ENCODE measurements at places on chromosomes 3 and 15.

DNA sequence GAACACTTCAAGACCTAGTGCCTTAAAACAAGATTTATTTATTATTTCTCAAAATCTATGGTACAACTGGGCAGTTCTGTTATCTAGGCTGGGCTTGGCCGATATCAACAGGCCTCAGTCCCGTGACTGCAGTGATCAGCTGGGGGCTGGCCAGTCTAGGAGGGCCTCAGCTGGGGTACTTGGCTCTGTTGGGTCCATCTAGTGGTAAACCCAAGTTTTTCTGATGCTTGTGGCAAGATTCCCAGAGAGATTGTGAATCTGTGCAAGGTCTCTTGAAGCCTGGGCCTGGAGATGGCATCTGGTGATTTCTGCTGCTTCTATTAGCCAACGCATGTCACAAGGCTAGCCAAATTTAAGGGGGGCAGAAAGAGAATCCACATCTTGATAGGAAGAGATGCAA, 482.4 kb upstream of the SGO1 start:
- no peak for DNase-seq

DNA sequence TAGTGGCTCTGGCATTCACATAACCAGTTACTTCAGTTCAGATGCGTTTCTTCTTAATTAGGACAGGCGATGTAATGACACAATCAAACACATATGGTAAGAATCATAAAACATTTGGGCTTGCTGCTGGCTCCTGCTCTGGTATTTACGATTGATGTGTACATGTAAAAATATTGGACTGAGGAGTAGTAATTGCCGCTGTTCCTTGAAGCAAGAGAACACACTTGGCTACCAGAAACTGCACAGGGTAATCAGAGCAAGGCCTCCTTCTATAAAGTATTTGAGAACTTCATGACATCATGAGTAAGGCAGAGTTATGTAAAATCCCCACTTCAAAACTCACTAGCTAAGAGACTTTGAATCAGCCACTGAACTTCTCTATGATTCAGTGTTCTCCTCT, 158.1 kb downstream of the SSR3 start:
- no peak for DNase-seq

- DNase-seq, result no peak
Observed at GRCh38 chr3:112020674-112021085, 13.9 kb upstream of the TMPRSS7 start.

DNA sequence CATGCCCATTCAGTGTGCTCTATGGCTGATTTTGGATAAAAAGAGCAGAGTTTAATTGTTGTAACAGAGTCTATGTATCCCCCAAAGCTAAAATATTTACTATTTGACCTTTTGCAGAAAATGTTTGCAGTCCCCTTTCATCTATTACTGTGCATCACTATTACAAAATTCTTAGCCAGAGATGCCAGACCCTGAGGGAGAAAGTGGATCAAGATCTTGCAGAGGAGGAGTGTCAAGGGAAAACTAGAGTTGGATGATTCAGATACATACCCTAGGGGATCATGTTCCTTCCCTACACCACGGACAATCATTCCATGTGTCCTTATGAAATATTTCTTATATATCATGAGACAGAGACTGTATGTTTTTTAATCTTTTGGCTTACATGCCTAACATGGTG, 68.6 kb upstream of the TPRG1 start:
- DNase-seq, result no peak

DNA sequence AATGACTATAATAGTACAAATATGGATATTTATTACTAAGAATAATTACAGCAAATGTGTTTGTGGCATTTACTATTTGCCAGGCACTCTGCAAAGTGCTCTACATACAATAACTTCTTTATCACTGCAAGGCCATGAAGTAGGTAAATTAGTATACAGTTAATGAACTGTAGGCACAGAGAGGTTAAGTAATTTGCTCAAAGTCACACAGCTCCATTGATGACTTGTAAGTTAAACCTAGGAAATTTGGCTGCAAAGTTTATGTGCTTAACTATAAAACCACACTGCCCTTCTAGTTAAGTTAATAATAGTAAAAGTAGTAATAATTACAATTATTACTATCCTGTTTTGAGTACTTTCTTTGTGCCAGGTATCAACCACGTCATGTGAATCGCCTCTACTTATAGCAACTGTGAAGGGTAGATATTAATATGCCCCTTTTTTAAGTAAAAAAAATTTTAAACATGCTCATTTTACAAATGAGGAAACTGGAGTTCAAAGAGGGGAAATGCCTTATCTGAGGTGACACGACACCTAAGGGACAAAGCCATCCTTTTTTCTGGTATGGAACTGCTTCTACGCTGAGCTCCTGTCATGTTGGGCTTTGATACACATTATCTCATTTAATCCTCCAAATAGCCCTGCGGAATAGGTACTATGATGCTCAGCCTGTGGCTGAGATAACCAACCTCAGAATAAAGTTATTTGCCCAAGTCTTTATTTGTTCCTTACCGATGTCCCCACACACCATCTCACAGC, 8.5 kb downstream of the BHLHE40 start:
- no peak for DNase-seq

- DNase-seq, result no peak
Observed at GRCh38 chr15:57873564-57874209, 167.2 kb downstream of the POLR2M start.

- DNase-seq, result no peak
Observed at GRCh38 chr3:42349765-42350594, 60.4 kb downstream of the LYZL4 start.

GRCh38 chr3:13391308-13391707, 28.8 kb downstream of the NUP210 start:
- no peak for DNase-seq

- no peak for DNase-seq
Observed at GRCh38 chr15:90819390-90819789, 49.0 kb upstream of the FURIN start.

- DNase-seq, result no peak
Observed at GRCh38 chr3:55185380-55185779, 257.5 kb upstream of the LRTM1 start.

GRCh38 chr3:23738944-23739343, 66.8 kb upstream of the UBE2E1 start:
- DNase-seq, result no peak

- no peak for DNase-seq
Observed at GRCh38 chr15:101600035-101600434, 52.1 kb downstream of the TM2D3 start.

DNA sequence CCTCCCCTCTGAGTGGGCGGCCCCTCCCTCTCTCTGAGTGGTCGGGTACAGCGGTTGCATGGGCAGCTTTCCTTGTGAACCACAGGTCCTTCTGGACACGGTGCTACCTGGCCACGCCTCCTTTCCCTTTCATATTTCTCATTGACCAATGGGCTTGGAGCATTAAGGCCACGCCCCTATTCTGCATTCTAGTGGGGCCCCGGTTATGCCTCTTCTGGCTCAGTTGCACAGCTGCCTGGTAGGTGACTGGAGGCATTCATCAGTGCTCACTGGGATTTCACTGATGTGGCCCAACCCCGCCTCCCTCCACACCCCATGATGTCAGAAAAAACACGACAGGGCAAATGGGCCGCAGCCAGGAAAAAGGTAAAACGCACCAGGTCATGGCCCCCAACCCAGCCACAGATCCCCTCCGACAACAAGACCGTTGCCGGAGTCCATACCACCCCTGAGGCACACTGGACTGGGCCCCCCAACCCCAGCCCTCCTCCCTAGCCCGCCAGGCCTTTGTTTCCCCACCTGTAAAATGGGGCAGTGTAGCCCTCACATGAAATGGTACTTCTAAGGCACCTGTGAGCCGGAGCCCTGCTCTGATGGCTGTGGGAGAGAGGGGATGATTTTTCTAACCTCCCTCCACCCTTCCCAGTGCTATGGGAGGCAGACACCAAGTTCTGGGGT, 26.3 kb downstream of the NGRN start:
- DNase-seq, result no peak

DNA sequence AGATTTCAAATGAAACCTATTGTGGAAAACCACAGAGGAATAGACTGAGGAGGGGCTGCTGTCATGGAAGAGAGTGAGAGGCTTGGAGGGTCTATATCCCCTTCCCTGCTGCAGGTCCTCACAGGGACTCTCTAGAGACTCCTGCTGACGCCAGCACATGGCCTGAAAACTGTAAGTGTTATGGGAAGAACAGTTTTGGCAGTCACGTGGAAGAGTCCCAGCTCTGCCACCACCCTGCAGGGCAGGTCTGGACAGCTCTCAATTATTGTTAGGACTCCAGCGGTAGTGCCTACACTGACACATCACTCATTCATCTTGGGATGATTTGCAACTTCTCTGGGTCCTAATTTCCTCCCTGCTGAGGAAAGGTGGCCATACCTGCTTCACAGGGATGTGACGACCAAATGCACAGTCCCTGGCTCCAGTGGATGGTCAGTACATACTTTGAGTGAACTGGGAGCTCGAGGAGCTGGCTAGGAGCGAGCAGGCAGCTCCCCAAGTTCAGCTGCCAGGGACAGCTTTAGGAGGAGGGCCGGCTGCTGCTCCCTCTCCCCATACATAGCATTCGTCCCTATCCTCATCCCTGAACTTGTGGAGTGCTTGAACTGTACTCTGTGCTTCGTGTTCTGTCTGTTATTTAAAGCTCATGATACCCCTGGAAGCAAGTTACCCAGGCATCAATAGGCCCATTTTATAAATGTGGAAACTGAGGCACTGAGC, 49.2 kb downstream of the CTXND1 start:
- no peak for DNase-seq

- DNase-seq, result no peak
Observed at GRCh38 chr3:56989169-56989976, 71.1 kb upstream of the SPATA12 start.

GRCh38 chr3:27585429-27585828, 101.2 kb upstream of the SLC4A7 start:
- no peak for DNase-seq

GRCh38 chr3:63386568-63386967, 108.5 kb downstream of the SYNPR start:
- no peak for DNase-seq

- no peak for DNase-seq
Observed at GRCh38 chr15:39317225-39317624, 263.7 kb upstream of the THBS1 start.

GRCh38 chr15:36519067-36519466, 60.4 kb upstream of the CDIN1 start:
- DNase-seq, result no peak

DNA sequence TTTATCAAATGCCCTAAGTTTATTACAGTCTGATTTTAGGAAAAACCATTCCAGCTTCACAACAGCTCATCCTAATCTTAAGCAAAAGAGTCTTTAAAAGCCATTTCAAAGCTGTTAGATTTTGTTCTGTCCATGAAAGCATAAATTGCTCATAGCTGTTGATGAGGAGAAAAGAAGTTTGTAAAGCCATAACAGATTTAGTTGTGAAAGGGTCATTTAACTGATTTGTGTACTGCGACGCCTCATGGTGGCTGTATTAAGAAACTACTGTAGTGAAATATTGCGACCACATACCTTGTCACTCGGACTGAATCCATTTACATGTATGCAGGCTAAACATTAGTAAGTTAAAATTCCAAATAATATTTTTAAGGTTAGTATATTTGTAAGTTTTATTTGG, 20.9 kb downstream of the BBX start:
- no peak for DNase-seq

DNA sequence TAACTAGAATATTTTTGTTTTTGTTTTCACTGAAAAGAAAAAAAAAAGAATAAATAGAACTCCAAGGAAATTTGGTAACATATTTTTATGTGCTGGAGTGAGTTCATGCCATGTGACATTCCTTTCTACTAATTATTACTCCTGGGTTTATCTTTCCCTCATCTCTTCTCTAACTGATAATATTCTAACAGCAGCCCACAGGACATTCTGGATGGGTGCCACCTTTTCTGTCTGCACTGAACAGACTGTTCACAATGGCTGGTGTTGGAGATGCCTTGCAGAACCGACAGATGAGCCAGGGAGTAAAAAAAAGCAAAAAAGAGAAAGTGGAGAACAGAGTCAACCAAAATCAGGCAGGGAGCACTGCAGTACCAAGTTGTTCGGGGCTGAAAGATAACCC, 151.3 kb downstream of the OR4M2 start:
- DNase-seq, result no peak

DNA sequence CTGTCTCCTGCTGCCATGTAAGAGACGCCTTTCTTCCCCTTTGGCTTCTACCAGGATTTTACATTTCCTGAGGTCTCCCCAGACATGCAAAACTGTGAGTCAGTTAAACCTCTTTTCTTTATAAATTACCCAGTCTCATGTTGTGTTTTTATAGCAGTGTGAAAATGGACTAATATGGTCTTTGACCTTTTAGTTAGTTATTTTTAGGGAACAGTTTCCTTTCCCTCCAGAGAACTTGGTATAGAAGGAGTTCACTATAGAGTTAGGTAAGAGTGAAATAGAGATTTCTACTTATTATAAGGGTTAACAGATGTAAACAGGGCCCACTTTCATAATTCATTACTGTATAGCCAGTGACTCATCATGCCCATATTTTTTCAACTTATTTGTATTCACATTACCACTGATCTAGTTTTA, 170.9 kb downstream of the UNC13C start:
- no peak for DNase-seq

DNA sequence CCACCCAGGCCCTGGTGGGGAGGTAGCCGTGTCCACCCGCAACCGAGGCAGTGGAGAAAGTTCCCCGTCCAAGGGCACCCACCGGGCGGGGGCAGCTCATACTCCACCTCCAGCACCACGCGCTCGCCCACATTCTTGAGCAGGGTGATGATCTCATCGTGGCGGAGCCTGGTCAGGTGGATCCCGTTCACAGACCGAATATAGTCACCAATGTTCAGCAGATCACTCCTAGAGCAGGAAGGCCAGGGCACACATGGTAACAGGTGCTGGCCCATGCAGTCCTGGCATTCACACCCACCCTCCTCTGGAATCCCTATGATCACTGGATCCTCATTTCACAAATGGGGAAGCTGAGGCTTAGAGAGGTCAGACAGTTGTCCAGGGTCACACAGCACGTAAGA, 15.8 kb downstream of the GRIP2 start:
- peak; percentile 13 for DNase-seq

DNA sequence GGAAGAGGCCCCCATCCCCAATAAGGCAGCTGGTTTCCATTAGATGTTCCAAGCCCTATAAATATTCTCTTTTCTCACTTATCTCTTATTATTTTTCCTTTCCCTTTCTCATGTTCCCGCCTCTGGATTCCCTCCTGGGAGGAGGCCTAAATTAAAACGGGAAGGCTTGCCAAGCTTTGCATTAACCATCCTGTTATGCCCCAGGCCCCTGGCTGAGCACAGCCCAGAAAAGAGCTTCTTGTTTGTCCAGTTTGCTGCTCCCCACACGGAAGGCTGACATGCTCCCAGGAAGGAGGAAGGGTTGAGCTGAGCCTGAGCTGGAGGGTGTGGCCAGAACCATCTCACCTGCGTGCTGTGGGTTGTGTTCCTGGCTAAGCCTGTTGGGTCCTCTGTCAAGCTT, 63.1 kb upstream of the BOC start:
- DNase-seq, result no peak

GRCh38 chr15:81897057-81897677, 148.7 kb downstream of the MEX3B start:
- no peak for DNase-seq

- DNase-seq, result no peak
Observed at GRCh38 chr15:73889762-73890124, 16.4 kb downstream of the TBC1D21 start.

- DNase-seq, result no peak
Observed at GRCh38 chr3:94241986-94242385, 179.1 kb downstream of the NSUN3 start.

GRCh38 chr15:31434588-31435260, 108.1 kb downstream of the KLF13 start:
- DNase-seq, result peak; percentile 85

GRCh38 chr3:5192571-5193365, 5.3 kb downstream of the EDEM1 start:
- DNase-seq, result no peak

Measured in CD4-positive, alpha-beta T cell treated with Interleukin-15 for 1 hour (primary cell).